Activated CD4-positive, CD25-positive, alpha-beta regulatory T cell (primary cell): ENCODE measurements at places on chromosomes 2 and 18.

GRCh38 chr2:107362993-107363392 lies 463.7 kb upstream of the RGPD4 start:
- DNase-seq: no peak

DNA sequence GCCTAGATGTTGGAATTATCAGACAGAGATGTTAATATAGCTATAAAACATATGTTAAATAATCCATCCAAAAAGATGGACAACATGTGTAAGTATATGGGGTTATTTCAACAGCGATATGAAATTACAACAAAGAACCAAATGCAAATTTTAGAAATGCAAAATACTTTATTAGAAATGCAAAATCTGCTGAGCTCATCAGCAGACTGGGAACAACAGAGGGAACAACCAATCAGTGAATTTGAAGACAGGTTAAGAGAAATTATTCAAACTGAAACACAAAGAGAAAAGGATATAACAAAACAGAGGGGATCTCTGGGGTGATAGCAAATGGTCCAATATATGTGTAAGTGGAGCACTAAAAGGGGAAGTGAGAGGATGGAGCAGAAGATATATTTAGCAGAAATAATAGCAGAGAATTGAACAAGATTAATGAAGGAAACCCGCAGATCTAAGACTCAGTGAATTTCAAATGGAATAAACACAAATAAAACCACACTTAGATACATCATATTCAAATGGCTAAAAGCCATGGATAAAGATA lies 13.5 kb upstream of the HS6ST1 start:
- DNase-seq: no peak

DNA sequence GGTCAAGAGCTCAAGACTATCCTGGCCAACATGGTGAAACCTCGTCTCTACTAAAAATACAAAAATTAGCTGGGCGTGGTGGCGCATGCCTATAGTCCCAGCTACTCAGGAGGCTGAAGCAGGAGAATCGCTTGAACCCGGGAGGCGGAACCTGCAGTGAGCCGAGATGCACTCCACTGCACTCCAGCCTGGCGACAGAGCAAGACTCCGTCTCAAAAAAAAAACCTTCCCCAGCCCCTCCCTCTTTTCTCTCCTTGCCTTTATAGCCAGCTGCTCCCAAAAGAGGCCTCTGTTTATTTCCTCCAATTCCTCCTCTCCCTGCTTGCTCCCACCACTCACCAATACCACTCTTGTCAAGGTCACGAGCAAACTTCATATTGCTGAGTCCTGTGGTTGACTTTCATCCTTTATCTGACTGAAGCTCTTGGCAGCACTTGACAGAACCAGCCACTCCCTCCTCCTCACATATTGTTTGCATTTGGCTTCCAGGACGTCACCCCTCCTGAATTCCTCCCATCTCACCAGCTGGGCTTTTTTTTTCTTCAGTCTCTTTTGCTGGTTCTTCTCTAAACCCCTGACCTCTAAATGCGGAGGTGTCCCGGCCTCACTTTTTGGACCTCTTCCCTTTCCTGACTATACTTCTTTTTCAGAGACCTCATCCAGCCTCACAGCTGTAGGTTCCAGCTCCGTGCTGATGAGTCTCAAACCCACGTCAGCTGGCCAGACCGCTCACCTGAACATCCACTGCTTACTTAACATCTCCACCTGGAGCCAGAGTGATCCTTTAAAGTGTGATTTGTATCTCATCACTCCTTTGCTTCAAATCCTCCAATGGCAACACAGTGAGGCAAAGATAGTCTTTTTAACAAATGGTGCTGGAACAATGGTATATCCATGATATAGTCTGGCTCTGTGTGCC lies 84.6 kb upstream of the CAB39 start:
- no peak for DNase-seq

- no peak for DNase-seq
These were observed 235.2 kb downstream of the SH3RF3 start for GRCh38 chr2:109364217-109364616.

- no peak for DNase-seq
These were observed 64.1 kb downstream of the SOX11 start for GRCh38 chr2:5756272-5756671.

DNA sequence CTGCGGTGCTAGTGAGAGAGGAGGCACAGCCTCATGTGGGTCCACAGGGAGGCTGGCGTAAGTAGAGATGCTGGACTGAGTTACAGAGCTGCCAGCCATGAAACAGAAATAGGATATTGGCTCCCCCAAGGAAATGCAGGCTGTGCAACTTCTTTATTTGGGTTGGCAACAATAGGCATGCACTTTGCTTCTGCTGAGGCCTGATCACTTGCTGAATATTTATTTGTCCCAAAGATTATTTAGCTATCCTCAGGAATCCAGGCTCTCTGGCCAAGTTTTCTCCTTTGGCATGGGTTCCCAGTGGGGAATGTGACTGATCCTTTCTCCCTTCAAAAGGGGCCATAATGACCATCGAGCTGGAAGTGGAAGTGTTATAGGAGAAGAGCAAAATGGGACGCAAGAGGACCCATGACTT lies 60.0 kb downstream of the MAPK4 start:
- no peak for DNase-seq

GRCh38 chr2:76445880-76446279 lies 735.2 kb upstream of the GCFC2 start:
- DNase-seq: no peak

DNA sequence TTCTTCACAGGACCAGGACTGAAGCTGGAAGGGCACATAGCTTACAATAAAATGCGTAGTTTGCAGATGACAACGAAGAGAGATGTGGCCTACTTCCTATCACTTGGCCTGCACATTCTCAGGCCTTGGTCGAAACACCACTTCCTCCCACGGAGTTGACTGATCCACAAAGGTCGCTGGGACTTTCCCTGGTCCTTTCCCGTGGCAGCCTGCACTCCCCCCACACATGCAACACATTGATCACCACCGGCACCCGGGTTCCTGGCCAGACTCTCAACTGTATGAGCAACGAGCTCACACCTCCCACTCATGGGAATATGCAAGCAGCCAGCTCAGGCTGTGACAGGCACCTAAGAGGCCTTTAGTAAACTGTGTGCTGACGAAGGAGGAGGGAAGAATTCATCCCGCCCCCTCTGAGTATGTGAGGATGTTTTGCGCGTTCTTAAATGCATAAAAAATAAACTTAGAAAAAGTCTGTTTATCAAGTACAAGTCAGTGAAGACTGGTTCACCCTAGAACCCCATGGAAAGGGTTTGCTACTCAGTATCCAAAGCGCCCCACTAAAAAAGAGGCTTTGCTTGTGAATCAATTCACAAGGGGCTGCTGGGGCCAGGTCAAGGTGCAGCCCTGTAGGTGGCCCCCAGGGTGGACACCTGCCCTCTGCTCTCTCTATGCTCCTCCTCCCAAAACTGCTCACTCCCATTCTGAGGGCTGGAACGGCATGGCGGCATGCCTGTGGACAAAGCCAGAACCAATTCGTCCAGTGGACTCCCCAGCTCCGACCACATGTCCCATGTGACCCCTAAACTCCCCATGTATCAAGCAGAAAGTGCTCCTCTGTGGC lies 154.3 kb downstream of the EIPR1 start:
- peak; percentile 8 for DNase-seq

DNA sequence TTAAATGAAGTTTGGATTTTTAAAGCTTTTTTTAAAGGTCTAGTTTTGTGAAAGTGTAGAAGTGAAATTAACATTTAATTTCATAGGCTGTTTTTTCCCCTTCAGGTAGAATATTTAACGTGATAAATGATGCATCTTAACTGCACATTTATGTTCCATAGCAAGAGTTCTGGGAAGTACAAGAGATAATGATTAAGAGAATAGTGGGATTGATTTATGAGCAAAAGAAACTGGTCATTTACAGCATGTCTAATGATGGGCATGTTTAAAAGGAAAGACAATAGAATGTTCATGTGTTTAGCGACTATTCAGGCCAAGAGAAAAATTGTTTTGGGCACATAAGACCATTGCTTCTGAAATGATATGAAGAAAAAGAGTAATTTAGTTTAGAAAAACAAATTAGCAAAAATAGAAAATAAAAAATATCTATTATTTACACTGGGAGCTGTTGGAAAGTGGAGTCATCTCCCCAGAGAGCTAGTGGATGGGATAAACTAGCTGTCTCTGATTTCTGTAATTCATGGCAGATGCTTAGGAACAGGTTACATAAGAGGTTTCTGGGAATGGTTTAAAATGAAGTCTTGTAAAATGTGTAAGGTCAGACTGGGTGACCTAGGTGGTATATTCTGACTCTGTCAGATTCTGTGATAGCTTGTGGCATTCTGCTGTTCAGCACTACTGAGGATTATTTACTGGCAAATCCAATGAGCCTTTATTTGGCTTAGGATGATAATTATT lies 60.7 kb downstream of the WDR7 start:
- no peak for DNase-seq

DNA sequence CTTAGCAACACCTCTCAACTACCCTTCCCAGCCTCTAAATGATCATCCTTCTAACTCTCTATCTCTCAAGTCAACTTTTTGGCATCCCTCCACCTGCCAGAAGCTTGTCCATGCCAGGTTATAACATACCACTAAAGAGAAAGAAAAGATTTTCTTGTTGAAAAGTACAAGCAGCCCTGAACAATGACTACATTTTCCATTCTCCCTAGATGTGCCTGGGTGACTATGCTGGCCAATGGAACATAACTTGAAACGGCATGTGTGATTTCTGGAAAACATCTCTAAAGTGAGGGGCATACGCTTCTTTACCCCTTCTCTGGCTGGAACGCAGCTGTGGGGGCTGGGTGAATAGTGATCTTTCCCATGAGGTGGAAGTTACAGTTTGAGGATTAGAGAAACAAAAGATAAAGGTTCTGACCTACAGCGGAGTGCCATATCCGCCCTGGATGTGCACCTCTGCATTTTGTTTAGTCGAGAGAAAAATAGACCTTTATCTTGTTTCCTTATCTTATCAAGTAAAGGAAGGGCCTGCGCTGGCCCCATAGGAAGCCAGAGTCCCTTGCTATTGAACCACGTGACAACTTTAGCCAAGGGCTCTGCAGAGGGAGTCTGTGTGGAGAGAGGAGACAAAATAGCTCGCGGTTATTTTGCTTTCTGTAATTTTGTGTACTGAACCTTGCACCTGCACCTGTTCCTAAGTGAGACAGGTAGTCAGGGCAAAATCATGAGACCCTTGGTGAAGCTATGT lies 436.8 kb downstream of the TGIF1 start:
- DNase-seq: no peak

- no peak for DNase-seq
These were observed 4.4 kb downstream of the NEB start for GRCh38 chr2:151729837-151730236.

DNA sequence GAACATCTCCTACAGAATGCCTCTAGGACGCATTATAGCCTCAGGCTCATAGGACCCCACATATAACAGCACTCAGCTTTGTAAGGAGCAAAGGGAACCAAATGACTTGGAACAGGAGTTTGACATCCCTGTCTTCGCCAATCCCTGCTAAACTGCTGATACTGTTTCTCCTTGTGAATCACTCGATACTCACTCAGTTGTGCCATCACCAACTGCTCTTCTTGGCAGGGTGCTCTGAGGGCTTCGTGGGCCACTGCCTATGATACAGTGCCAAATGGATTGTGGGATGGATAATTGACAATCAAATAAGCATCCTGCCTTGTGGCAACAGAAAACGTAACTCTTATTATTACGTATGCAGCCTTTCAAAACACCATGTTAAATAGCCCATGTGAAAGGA lies 396.3 kb downstream of the RIT2 start:
- DNase-seq: no peak

DNA sequence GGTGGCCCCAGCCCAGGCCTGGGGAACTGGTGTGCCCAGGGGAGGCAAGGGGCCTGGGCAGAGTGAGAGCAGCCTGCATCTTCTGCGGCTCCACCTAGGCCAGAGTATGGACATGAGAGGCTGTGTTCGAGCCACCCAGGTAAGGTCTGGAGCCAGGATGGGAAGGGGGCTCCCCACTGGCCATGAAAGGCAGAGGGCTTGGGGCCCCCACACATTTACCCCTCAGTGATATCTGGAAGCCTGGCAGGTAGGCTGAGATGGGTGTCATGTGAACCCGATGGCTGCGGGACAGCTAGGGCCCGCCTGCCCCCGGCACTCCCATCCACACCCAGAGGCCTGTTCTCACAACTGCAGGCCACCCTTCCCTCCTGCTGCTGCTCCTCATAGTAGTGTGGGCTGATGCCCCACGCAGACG lies 13.2 kb downstream of the ADRA2B start:
- no peak for DNase-seq

DNA sequence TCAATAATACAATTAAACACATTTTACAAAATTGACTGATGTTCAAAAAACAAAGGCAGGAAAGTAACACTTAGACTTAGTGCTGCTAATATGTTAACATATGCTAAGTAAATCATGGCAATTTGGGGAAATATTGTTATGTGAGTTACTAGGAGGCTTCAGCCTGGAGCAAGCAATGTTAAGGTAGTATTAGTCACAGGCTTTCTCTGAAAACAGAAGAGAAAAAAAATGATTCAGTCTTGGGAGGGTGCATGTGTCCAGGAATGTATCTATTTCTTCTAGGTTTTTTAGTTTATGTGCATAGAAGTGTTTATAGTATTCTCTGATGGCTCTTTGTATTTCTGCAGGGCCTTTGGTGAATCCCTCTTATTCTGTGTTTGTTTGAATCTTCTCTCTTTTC lies 345.8 kb upstream of the TFPI start:
- DNase-seq: no peak

- no peak for DNase-seq
These were observed 204.9 kb upstream of the ACVR2A start for GRCh38 chr2:147639891-147640290.

- DNase-seq: no peak
These were observed 19.5 kb downstream of the TRAF3IP1 start for GRCh38 chr2:238339814-238340213.

DNA sequence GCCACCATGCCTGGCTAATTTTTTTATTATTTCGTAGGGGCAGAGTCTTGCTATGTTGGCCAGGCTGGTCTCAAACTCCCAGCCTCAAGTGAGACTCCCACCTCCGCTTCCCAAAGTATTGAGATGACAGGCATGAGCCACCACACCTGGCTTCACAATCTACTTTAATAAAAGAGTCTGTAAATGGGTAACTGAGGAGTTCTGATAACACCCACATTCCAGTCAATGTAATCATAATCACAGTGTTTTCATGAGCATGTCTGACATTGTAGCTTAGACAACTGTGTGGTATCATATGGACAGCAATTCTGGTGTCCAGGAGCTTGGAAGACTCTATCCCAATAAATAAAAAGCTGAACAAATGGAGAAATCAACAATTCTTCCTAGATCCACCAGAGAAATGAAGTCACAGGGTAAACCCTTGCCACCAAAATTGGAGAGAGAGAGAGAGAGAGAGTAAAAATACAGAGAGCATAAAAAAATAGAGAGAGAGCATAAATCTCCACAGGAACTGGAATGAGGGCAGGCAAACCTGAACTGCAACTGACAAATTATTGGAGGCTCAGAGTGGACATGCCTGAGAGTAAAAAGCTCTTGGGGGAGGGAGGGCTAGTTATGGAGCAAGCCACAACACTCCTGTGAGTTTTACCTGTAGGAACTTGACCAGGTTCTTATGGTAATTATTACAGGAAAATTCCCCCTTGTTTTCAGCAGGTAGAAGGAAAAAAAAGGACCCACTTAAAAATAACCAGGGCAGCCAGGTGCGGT lies 12.4 kb upstream of the NBEAL1 start:
- DNase-seq: no peak

- no peak for DNase-seq
These were observed 137.9 kb downstream of the CDH2 start for GRCh38 chr18:28039078-28039477.
